Stimulated activated CD8-positive, alpha-beta memory T cell treated with anti-CD3 and anti-CD28 coated beads, Interleukin-4, amount 100 ng/mL, for 4 hours (primary cell): ENCODE measurements at places on chromosomes 12 and 14.

DNA sequence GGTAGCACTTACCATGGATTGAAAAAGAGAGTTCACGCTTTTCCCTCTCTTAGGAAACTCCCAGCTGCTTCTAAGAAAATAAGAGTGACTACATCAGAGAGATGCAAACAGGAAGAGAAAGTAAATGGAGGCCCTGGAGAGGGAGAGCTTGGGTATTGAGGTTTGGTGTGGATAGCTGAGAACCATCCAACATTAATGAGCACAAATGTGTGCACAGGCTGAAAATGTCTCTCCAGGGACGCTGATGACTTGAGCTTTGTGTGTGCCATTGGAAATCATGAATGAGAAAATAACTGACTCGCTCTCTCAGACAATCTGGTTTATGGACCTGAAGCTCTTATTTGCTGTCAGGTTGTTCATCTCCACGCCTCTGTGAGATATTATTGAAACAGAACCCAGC is 318.8 kb downstream of the NRXN3 start:
- DNase-seq = no peak

- DNase-seq = no peak
Measured at GRCh38 chr14:56216626-56217379, 98.6 kb downstream of the PELI2 start.

- DNase-seq = no peak
Measured at GRCh38 chr14:33317675-33318074, 379.0 kb downstream of the NPAS3 start.

DNA sequence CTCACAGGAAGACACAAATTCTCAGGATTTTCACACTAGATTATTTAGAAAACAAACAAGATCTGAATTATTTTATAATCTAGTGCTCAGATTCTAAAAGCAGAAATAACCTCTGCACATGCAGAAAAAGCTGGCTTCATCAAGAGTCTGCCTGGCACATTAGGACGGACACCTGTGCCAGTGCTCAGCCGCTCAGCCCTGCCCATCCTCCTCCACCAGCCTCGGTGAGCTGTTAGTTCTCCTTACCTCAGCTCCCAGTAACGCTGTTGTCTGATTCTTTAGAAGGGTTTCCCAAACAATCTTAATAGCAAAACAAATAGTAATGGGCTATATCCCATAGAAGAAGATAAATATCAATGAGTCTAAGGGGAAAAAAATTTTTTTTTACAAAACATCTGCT is 27.7 kb downstream of the DUSP16 start:
- no peak for DNase-seq

GRCh38 chr12:47797441-47797840 is 22.3 kb downstream of the HDAC7 start:
- DNase-seq = no peak

DNA sequence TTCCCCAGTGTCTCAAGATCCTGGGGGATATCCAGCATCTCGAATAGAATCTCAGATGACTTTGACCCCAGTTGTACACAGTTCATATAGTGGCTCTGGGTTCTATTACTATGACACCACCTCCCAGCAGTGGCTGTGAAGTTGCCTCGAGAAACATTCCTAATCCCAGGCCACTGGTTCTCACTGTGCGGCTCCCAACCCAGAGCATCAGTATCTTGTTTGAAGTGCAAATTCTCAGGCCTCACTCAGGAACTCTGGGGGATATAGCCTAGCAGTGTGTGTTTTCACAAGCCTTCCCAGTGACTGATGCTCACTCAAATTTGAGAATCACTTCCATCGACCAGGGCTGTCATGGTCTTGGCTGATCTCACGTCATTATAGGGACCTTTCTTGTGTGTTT is 69.3 kb upstream of the IGF1 start:
- DNase-seq = no peak

DNA sequence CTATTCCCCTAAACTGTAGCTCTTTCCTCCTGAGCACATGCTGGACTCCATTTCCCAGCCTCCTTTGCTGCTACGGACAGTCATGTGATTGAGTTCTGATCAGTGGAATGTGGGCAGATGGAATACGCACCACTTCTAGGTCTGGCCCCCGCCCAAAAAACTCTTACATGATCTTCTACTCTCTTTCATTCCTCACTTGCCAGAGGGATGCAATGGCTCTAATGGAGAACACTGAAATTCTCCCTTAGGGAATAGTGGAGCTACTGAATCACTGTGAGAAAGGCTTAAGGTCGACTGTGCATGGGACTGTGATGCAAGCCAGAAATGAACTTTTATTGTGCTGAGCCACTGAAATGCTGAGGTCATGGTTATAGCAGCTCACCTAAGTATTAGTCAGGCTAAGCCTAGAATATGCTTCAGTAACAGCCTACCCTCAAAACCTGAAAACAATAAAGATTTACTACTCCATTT is 13.0 kb upstream of the TMED2 start:
- no peak for DNase-seq
